ENCODE measurements at places on chromosomes 6 and 20.

GRCh38 chr6:116210750-116211425 lies 43.0 kb downstream of the TSPYL4 start:
- no peak for DNase-seq

- peak; percentile 38 for DNase-seq
These were observed 214.8 kb upstream of the MMS22L start for GRCh38 chr6:97497713-97498331.

- no peak for DNase-seq
These were observed 219.0 kb downstream of the THBS2 start for GRCh38 chr6:169034516-169035167.

- no peak for DNase-seq
These were observed 108.7 kb upstream of the CNKSR3 start for GRCh38 chr6:154619146-154619545.

GRCh38 chr6:39137245-39137644 lies 22.3 kb upstream of the SAYSD1 start:
- DNase-seq = no peak

- DNase-seq = no peak
These were observed 683.3 kb downstream of the QKI start for GRCh38 chr6:164097551-164098398.

- DNase-seq = no peak
These were observed 117.9 kb upstream of the AKAP12 start for GRCh38 chr6:151121900-151122299.

GRCh38 chr20:24745206-24745605 lies 203.9 kb upstream of the CST7 start:
- DNase-seq = no peak

GRCh38 chr6:134676307-134677281 lies 273.3 kb downstream of the ALDH8A1 start:
- no peak for DNase-seq

GRCh38 chr20:19515074-19515473 lies 243.0 kb upstream of the RIN2 start:
- DNase-seq = no peak

- no peak for DNase-seq
These were observed 1.1 kb upstream of the MBOAT1 start for GRCh38 chr6:20213271-20213798.

GRCh38 chr20:59148701-59149493 lies 14.7 kb upstream of the ZNF831 start:
- DNase-seq = no peak

DNA sequence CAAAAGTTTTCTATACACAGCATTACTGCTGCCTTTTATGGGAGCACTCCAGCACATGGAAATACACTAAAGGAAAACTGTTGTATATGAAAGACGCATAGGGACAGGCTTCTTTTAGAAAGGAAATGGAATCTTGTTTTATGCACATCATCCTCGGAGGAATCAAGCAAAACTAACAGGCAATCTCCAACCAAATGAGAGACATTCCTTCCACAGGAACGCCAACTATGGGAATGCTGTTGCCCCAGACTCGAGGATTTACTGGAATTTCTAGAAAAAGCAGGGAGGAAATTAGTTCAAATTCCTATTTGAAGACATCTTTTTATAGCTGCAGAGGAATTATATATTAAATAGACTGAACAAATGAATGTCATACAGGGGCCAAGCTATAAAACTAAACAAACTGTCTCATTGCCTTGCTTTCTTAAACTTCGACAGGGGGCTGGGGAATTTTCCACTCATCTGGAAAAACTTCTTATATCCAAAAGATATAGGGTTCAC lies 52.2 kb downstream of the LYRM4 start:
- DNase-seq = no peak

DNA sequence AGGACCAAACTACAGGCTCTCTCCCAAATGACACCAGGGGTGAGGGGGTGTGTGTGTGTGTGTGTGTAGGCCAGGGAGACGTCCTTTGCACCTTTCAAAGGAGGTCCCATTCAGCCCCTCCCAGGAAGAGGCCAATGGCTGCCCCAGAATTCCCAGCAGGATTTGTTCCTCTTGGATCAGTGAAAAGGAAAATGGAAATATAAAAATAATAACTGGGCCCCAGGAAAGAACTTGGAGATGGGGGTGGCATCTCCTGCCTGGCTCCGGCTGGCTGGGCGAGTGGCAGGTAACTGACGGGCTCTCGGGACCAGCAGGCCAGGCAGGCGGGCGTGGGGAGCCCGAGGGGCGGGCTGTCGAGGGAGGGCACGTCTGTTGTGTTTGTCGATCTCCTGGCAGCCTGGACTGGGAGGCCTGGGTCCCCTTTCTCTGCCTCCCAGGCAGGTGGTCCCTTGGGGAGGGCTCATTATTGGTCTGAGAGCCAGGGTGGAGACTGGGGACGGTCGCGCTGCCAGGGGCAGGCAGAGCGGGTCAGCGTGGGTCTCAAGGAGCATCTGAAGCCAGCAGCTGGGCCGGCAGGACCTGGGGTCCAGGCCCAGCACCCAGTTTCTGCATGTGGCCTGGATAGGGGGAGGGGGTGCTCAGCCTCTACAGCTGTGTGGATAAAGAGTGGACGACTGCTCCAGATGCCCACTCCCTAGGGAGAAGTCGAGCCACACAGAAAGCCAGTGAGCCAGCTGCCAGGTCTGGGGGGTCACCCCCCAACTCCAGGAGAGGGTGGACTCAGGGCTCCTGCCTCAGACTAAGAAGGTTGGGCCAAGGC lies 3.1 kb downstream of the NOL4L start:
- DNase-seq = no peak

GRCh38 chr20:8039042-8039441 lies 19.5 kb upstream of the TMX4 start:
- DNase-seq = no peak

GRCh38 chr6:3751077-3751729 lies at the start of gene PXDC1:
TSS of gene PXDC1 (minus strand) at chr6:3751713. CDS start at chr6:3751531, 182 bp downstream.
- peak; percentile 26 for DNase-seq

DNA sequence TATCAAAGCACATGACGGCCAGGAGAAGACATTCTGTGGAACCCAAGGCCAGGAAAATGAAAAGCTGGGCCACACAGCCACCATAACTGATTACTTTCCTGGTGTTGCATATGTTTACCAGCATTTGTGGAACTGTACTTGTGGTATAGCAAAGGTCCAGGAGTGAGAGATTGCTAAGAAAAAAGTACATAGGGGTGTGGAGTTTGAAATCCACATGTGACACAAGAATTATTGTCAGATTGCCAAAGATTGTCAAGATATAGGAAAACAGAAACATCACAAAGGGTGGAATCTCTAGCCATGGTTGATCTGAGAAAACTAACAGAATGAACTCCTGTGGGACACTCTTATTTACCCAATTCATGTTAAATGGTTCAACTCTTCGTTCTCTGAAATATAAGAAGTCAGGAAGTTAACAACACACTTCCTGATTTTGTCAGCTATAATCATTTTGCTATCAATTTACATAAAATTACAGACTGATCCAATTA lies at the start of gene OR2B2:
Gene OR2B2, minus strand, starts transcription at position 441 of the 491 bp plus-strand sequence. Its CDS starts 77 bp downstream, at position 364.
- no peak for DNase-seq

- no peak for DNase-seq
These were observed 60.1 kb upstream of the CD93 start for GRCh38 chr20:23146181-23146580.

DNA sequence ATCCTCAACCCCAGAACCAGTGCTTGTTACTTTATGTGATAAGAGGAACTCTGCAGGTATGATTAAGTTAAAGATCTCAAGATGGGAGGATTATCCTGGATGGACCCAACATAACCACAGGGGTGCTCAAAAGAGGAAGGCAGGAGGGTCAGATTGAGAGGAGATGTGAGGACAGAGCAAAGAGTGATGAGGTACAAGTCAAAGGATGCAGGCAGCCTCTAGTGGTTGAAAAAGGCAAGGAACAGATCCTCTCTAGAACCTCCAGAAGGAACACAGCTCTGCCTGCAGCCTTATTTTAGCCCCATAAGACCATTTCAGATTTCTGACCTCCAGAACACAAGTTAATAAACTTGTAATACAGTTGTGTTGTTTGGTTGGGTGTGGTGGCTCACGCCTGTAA lies 41.2 kb downstream of the PDSS2 start:
- no peak for DNase-seq

Measured in activated T-cell treated with anti-CD3 and anti-CD28 coated beads, Interleukin-2, amount 50 U/mL, for 4 hours (primary cell).